ENCODE measurements at places on chromosomes 11 and 22.

DNA sequence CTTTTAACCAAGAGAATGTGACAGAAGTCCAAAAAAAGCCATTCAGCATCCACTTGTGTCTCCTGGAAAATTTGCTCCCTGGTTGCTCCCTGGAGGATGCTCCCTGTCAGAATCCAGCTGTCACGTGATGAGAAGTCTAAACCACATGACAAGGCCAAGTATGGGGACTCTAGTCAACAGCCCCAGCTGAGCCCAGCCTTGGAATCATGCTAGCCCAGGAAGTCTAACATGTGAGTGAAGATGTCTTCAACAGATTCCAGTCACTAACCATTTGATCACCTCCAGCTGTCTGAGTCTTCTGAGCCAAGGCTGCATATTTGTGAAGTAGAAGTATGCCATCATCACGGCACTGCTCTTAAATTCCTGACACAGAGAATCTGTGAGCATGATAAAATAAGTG is 4.2 kb downstream of the OR56B4 start:
- DNase-seq: no peak

DNA sequence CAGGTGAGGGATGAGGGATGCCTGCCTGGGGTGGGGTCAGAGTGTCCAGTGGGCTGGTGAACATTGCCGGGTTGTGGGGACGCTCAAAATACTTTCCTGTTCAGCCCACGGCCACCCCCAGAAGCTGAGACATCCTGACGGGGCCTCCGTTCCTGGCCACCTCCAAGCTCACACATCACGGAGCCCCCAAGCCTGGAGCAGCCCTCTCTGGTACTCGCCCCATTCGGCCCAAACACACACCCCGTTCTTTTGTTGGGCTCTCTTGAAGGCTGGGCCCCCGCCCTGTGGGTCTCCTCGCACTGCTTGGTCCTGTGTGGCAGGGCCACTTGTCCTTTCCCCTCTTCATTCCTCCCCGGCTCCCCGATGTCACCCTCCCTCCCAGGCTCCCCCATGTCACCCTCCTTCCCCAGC is 442.6 kb downstream of the TBC1D22A start:
- DNase-seq: no peak

DNA sequence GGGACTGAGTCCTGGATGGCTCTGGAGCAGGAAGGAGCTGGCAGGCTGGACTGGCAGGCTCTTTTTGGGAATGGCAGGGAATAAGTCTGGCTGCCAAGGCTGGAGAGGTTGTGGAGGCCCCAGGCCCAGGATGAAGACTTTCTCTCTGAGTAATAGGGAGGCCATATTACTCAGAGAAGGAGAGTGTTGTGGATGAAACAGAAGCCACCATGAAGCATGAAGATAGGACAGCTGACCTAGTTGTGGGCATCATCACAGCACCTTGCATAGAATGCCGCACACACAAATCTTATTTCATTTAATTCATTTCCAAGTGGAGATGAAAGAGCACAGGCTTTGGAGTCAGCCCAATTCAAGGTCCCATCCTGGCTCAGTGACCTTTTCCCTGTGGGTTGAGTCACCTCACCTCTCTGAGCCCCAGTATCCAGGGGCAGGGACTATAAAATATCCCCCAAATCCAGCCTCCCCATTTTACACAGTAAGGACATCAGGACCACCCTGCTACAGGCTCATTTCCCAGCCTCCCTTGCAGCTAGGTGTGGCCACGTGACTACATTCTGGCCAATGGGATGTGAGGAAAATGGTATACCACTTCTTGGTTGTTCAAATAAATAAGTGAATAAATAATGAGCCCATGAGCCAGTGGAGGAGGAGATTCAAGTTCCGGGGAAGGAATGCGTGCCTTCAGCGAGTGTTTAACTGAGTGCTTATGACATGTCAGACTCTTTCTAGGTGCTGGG is 9.4 kb downstream of the CYTH4 start:
- DNase-seq: no peak

GRCh38 chr22:49582678-49583077 is 245.0 kb downstream of the BRD1 start:
- DNase-seq: no peak

GRCh38 chr11:8329336-8329735 is 65.7 kb upstream of the LMO1 start:
- no peak for DNase-seq

DNA sequence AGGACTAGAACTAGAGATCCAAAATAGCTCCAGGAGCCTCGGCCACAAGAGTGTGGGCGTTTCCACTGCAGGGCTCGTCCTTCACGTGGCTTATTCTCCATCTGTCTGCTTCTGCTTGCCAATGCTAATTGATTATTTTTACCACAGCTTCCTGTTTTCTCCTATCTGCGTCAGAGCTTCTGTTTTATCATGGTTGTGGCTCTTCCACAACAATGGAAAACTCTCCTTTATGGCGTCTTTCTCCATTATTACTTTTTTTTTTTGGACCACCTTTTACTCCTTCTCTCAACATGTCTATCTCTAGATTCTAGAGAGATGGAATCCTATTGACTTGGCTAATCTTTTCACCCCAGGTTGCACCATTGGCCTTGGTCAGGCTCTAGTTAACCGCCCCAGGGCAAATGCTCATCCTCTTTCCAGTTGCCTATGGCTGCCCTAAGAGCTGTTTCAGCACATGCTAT is 25.9 kb downstream of the CAT start:
- DNase-seq: no peak

- DNase-seq: no peak
Measured at GRCh38 chr22:47370448-47371262, 608.2 kb downstream of the TBC1D22A start.

DNA sequence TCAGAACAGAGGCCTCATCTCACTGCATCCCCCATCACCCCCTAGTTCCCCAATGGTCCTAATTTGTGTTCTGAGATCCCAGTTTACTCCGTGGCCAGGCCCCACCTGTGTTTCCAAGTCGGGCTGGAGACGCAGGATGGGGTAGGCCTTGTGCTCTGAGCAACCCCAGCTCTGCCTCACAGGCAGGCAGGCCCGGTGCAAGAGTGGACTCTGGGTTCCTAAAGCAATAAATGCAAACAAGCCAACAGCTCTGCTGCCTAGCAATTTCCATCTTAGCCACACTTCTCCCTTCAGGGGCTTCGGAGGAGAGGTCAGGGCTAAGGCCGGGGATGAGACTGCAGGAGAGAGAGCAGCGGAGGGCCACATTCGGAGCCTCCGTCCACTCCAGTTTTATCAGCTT is 2.5 kb upstream of the EPS8L2 start:
- DNase-seq: no peak

- no peak for DNase-seq
Measured at GRCh38 chr11:64320556-64320955, 2.6 kb downstream of the PRDX5 start.

GRCh38 chr22:42937164-42937843 is 77.6 kb downstream of the PACSIN2 start:
- peak; percentile 68 for DNase-seq
